ENCODE measurements at places on chromosomes 7 and 10.

DNA sequence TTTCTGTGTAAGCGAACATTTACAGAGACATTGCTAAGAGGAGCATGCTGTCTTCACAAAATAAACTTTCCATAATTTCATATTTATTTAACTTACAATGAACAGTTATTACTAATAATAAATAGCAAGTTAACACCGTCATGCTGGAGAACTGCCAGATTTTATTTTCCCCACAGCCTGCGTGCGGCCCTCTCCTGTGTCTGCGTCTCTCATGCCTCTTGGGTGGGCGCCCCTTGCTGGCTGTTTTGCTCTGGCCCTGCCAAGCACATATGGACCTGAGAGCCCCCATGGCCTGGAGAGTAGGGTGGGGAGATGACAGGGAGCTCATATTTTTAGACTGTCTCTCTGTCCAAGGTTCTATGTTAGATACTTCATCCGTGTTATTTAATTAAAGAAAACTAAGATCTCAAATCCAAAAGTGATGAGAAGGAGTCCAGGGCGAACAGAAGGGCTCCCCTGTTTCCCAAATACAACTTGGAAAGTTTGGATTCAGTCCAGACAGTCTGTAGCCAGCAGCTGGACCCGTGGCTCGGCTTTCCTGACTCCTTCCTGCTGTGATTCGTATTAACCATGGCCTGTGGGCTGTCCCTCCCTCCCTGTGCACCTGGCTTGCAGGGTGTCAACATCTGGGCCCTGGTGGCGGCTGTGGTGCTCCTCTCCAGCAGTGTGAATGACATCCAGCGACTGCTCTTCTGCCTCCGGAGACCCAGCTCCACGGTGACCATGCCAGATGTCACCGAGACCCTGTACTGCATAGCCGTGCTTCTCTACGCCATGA, 20.5 kb downstream of the FBH1 start:
- DNase-seq = no peak

GRCh38 chr7:49432254-49432653, 341.2 kb upstream of the VWC2 start:
- DNase-seq = no peak

- no peak for DNase-seq
These were observed 379.0 kb downstream of the SORCS1 start for GRCh38 chr10:106785528-106785927.

DNA sequence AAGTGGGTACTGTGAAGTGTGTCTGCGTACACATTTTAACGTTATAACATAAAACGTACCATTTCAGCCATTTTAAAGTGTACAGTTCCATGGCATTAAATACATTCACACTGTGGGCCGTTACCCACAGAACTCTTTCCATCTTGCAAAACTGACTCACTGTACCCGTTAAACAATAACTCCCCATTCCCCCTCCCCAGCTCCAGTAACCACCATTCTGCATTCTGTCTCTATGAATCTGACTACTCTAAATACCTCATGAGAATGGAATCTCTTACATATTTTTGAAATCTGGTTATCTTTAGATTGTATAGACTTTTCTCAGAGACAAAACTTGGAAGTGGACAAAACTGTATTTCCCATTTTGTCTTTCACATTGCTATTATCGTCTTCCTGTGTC, 9.3 kb downstream of the ARL3 start:
- DNase-seq = peak; percentile 88

- no peak for DNase-seq
These were observed 2.0 kb downstream of the MTPN start for GRCh38 chr7:135975166-135975565.

DNA sequence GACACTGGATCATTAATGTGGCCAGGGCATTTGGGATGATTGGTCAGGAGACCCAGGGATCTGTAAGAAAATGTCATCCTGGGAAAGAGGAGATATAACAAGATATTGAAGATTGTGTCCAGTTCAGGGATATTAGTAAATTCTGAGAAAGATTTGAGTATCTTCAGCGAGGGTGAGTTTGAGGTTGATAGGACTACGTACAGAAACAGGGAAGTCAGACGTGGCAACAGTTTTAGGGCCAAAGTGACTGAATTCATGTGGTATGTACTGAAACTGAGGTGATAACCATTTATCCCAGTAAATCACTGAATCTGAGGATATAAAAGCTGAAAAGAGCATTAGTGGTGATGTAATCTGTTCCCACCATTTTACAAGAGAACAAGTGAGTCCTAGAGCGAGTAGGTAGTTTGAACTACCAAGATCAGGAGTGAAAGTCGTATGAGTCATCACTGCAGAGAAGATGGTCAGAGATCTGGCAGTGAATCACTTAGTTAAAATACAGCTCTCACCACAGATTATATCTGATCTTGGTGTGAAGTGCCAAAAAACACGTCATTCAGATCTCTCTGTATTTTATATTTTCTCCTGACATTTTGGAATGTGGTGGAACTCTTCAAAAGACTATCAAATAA, 220.5 kb downstream of the CDK14 start:
- DNase-seq = peak; percentile 99

GRCh38 chr10:16271571-16271970, 165.2 kb upstream of the PTER start:
- no peak for DNase-seq

- DNase-seq = peak; percentile 28
These were observed 64.8 kb upstream of the PLPP4 start for GRCh38 chr10:120392245-120392644.

GRCh38 chr10:16845248-16845647, 28.0 kb upstream of the RSU1 start:
- no peak for DNase-seq

DNA sequence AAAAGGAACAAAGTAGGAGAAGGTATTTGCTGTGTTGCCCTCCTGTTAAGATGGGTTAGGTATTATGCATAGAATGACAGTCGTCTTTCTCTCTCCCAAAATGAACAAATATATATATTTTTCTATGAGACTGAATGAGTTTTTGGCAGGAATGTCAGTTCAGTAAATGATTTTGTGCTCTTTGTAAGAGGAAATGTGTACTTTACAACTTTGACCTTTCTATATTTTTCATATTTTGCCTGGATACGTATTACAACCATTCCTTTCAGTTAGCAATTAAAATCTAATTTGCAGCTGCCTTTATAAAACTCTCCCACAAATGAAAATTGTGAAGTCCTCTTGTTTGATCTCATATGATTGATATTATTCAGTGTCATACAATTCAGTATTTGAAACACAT, 336.6 kb upstream of the MEOX2 start:
- no peak for DNase-seq

- DNase-seq = no peak
These were observed 29.5 kb downstream of the CDCA7L start for GRCh38 chr7:21916176-21916575.

- DNase-seq = no peak
These were observed 61.4 kb downstream of the BICC1 start for GRCh38 chr10:58574058-58574457.
